ENCODE measurements at places on chromosomes 12 and 14.

DNA sequence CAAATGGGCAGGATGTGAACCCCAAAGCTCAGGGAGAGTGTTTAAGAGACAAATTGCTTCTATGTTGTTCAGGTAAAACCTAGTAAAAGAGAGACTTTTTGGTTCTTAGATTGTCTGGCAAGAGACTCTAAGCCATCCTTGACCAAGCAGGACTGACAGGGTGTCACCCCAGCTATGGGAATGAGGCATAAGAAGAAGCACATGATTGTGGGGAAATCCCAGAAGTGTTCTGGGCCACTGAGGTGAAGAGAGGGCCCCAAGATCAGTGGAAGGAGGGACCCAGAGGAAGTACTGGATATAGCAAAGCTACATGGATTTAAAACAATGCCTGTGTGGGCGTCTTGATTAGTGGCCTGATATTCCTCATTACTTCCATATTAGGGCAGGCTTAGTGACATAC, 99.0 kb downstream of the SAMD4A start:
- no peaks in the 10 kb centered on the region for H3K27me3 ChIP-seq
- peaks cover 15% of the 10 kb centered on the region for H3K4me1 ChIP-seq
- no peak overlapping the region for H3K27ac ChIP-seq
- DNase-seq: no peak
- H3K36me3 ChIP-seq: peaks cover 8% of the 10 kb centered on the region
- no peak overlapping the region for H3K4me3 ChIP-seq

GRCh38 chr14:106493962-106494823, 967.8 kb downstream of the TMEM121 start:
- no peak overlapping the region for H3K27ac ChIP-seq
- H3K27me3 ChIP-seq: no peaks in the 10 kb centered on the region
- H3K4me3 ChIP-seq: no peak overlapping the region
- no peaks in the 10 kb centered on the region for H3K4me1 ChIP-seq
- no peak for DNase-seq

DNA sequence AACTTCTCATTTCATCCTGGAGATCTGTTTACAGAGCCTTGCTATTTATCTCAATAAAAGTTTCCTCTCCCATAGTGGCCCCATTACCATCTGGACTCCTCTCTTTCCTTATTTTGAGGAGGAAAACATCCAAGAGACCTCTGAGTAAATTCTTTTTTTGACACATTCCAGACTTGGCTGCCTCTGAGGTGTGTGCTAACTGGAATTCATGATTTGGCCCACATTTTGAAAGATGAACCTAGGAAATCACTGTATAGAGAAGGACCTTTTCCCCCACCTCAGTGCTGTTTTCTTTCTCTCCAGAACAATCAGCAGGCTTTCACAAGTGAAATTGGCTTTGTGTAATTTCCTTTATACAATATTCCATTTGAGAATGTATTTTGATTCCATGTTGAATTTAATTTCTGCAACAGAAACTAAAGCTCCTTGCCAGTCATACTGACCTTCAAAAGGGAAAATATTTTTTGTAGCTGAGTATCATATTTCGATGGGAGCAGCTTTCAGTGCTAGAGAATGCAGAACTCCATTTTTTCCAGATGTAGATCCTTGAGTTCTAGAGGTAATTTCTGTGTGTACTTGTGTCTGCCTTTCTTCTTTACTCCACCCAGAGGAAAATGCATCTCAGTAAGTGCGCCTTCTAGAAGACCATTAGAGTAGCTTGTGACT, 244.9 kb upstream of the RGS6 start:
- no peaks in the 10 kb centered on the region for H3K4me1 ChIP-seq
- peaks cover 8% of the 10 kb centered on the region for H3K36me3 ChIP-seq
- no peak overlapping the region for H3K27ac ChIP-seq
- no peak for DNase-seq

- peak overlapping the region; percentile 1 for H3K27ac ChIP-seq
- no peak overlapping the region for H3K4me3 ChIP-seq
- H3K4me1 ChIP-seq: no peaks in the 10 kb centered on the region
- no peaks in the 10 kb centered on the region for H3K36me3 ChIP-seq
Measured at GRCh38 chr14:65566820-65567522, 154.4 kb downstream of the FUT8 start.

GRCh38 chr12:26268841-26269561, 73.6 kb downstream of the SSPN start:
- no peaks in the 10 kb centered on the region for H3K36me3 ChIP-seq
- H3K4me3 ChIP-seq: no peak overlapping the region
- DNase-seq: peak; percentile 21
- H3K27ac ChIP-seq: no peak overlapping the region

- no peak overlapping the region for H3K4me3 ChIP-seq
- peaks cover 57% of the 10 kb centered on the region for H3K27me3 ChIP-seq
- H3K36me3 ChIP-seq: no peaks in the 10 kb centered on the region
- peaks cover 1% of the 10 kb centered on the region for H3K4me1 ChIP-seq
- DNase-seq: peak; percentile 67
- no peak overlapping the region for H3K27ac ChIP-seq
Measured at GRCh38 chr12:4857472-4858291, 52.0 kb upstream of the KCNA1 start.

GRCh38 chr14:74019408-74020137, 424 bp downstream of the BBOF1 start:
- DNase-seq: peak; percentile 74
- no peaks in the 10 kb centered on the region for H3K36me3 ChIP-seq
- H3K27ac ChIP-seq: peak overlapping the region; percentile 65
- no peaks in the 10 kb centered on the region for H3K27me3 ChIP-seq
- peak overlapping the region; percentile 81 for H3K4me3 ChIP-seq
- peaks cover 8% of the 10 kb centered on the region for H3K4me1 ChIP-seq

GRCh38 chr12:51941604-51942003, 9.9 kb upstream of the ACVR1B start:
- H3K27me3 ChIP-seq: peaks cover 3% of the 10 kb centered on the region
- peaks cover 5% of the 10 kb centered on the region for H3K4me1 ChIP-seq
- DNase-seq: no peak

DNA sequence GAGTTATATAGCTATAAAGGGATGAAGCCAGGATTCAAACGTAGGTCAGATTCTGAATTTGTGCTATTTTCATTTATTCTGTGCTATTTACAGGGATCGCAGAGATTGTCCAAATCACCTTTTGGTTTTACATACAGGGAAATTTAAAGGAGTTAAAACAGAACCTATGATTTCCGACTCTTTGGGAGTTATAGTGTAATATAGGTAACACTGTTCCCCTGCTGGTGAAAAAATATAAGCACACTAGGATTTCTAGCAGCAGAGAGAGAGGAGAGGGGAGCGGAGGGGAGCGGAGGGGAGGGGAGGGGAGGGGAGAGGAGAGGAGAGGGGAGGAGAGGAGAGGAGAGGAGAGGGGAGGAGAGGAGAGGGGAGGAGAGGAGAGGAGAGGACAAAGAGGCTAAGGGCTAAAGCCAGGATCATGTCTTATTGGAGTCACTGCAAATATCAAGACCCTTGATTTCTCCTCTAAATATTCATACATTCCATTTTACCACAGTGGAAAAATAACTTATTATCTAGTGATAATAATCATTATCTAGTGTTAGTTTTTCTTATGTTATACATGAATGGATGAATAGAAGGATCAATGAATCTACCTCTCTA, 46.2 kb upstream of the KCNH5 start:
- H3K27me3 ChIP-seq: no peaks in the 10 kb centered on the region
- H3K4me3 ChIP-seq: no peak overlapping the region
- no peaks in the 10 kb centered on the region for H3K4me1 ChIP-seq
- no peaks in the 10 kb centered on the region for H3K36me3 ChIP-seq

DNA sequence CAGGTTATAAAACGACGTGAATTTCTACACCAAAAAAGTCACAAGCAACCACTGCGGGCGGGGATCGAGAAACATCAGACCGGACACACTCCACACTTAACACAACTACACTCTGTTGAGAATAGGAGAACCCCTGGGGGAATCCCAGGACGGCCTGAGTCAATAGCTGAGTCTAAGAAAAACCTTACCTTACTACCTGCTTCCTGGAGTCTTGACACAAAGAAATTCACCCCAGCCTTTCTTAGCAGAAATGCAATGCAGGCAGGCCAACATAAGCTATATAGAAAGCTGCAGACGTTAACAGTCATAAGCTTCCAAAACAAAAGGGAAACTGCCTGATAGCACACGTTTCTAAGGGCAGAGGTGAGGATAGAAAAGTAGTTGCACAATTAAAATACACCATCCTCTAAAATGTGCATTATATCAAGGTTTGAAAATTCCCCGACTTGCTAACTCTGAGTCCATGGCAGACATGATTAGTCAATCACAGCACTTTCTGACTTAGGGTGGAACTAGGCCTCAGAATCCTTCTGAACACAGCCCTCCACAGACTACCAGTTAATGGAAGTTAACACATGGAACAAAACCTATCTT, 68.0 kb downstream of the CCDC88C start:
- H3K27me3 ChIP-seq: peaks cover 58% of the 10 kb centered on the region
- H3K4me1 ChIP-seq: peaks cover 11% of the 10 kb centered on the region
- no peak for DNase-seq
- no peaks in the 10 kb centered on the region for H3K36me3 ChIP-seq
- H3K27ac ChIP-seq: no peak overlapping the region

Measured in mesenchymal stem cell (in vitro differentiated cells and primary cell).